ENCODE measurements at places on chromosomes 1 and 21.

DNA sequence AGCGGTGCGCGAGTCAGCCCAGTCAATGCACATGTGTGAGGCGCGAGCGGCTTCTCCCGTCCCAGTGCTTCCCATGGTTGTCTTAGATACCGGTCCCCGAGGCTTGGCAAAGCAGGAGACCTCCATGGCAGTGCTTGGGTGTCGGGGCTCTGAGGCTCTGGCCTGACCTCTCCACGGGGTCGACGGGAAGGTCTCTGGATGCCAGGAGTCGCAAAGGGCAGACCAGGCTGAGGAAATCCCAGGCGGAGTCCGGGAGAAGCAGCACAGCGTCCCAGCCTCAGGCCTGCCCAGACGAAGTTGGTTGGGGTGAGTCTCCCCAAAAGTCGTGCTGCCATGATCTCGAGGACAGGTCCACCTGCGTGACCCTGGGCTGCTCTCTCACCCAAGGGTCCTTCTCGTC lies 3881.6 kb downstream of the SRGAP2C start:
- DNase-seq, result no peak

GRCh38 chr1:10674222-10674621 lies 122.2 kb downstream of the CASZ1 start:
- DNase-seq, result no peak

- no peak for DNase-seq
Measured at GRCh38 chr1:151711951-151712350, 4.7 kb downstream of the CELF3 start.

DNA sequence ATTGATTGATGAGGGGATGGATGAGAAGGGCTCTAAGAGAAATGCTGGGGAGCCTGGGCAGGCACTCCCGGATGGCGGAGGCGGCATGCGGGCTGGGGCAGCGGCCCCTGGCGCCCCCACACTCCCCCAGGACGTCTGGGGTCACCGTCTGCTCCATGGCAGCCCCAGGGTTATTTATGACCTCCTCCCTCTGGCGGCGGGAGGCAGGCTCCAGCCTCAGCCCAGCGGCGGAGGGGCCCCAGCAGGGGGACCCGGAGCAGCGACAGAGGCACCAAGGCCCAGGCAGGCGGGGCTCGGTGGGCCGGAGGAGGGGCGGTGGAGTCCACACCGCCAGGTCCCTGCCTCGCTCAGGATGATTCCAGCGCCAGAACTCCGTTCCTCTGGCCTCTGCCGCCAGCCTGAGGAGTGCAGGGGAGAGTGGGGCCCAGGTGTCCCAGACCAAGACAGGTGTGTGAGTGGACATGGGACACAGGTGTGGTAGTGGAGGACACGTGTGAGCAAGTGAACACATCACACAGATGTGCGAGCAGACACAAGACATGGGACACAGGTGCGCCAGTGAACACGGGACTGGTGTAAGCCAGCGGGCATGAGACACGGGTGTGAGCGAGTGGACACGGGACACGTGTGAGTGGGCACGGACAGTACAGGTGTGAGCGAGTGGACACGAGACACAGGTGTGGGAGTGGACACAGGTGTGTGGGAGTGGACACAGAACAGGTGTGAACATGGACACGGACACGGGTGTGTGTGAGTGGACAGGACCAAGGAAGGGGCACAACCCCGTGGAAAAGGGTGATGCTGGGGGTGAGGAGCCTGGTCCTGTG lies 2.5 kb upstream of the SAMD11 start:
- no peak for DNase-seq

DNA sequence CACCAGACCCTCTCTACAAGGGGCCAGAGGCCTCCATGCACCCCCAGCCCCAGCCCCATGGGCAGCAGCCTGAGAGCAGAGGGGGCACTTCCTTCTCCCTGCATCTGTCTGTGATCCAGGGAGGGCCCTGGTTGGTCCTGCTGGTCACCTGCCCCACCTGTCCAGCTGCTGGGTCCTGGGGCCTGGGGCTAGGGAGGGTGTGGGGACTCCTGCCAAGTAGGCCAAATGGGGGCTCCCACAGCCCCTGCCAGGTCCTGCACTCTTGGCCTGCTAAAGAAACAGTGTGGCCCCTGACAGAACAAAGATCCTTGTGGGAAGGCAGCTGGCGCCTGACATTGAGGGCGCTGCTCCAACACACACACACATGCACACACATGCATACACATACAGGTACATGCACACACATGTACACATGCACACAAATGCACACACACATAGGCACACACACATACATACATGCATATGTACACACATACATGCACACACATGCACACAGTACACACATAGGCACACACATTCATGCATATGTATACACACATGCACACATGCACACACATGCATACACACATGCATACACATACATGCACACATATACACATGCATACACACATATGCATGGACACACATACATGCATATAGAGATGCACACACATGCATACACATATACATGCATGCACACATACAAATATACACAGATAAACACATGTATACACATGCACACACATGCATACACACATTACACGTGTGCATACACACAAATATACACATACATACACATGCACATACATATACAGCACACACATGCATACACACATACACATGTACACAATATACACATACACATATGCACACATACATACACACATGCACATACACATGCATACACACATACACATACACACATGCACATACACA lies 49.9 kb downstream of the TRPM2 start:
- DNase-seq, result no peak

DNA sequence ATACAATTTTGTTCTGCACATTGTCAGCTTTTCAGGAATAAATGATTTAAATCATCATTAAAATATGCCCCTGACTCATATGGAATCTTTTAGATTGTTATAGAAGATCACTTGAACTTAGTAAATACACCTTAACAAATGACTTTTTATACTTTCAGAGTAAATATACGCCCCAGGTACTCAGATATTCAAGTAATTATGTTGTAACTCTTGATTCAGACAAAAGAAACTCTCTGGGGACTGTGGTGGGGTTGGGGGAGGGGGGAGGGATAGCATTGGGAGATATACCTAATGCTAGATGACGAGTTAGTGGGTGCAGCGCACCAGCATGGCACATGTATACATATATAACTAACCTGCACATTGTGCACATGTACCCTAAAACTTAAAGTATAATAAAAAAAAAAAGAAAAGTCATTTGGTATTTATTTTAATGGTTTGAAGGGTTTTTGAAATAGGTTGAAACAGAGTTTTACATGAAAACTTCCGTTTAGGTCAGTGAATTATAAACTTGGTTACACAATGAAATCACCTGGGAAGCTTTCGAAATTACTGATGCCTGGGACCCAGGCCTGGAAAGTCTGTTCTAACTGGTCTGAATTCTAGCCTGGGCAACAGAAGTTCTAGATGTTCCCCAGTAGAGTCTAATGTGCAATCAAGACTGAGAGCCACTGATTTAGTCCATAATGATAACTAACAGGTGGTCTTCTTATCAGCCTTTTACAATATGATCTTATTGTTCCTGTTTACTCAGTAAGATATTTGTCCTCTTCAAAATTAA lies 320.5 kb upstream of the NR5A2 start:
- no peak for DNase-seq

- no peak for DNase-seq
Measured at GRCh38 chr21:33899199-33899598, 16.4 kb downstream of the ATP5PO start.

- no peak for DNase-seq
Measured at GRCh38 chr1:10728595-10729410, 67.6 kb downstream of the CASZ1 start.
